Natural killer cell (primary cell): ENCODE measurements at places on chromosomes 7 and 10. TPM values are rescaled to one million over a fixed set of nuclear protein-coding genes. Genes with fewer than 3 reads are reported as not detected.
A peak's percentile ranks its signal among the peaks of the same experiment; 100 is the strongest.

- H3K36me3 ChIP-seq: no peaks in the 10 kb centered on the region
- no peaks in the 10 kb centered on the region for H3K4me1 ChIP-seq
- DNase-seq: no peak
- no peak overlapping the region for H3K4me3 ChIP-seq
Measured at GRCh38 chr10:31596765-31597164, 277.7 kb downstream of the ZEB1 start.

- no peak overlapping the region for H3K4me3 ChIP-seq
- no peak overlapping the region for H3K27ac ChIP-seq
- H3K4me1 ChIP-seq: no peaks in the 10 kb centered on the region
- no peak for DNase-seq
- no peaks in the 10 kb centered on the region for H3K27me3 ChIP-seq
Measured at GRCh38 chr7:107355616-107356015, 114.2 kb upstream of the GPR22 start.

- peaks cover 30% of the 10 kb centered on the region for H3K4me1 ChIP-seq
- H3K4me3 ChIP-seq: no peak overlapping the region
- DNase-seq: no peak
- no peaks in the 10 kb centered on the region for H3K36me3 ChIP-seq
- H3K27me3 ChIP-seq: no peaks in the 10 kb centered on the region
Measured at GRCh38 chr7:29342761-29343160, 148.2 kb downstream of the CHN2 start.

DNA sequence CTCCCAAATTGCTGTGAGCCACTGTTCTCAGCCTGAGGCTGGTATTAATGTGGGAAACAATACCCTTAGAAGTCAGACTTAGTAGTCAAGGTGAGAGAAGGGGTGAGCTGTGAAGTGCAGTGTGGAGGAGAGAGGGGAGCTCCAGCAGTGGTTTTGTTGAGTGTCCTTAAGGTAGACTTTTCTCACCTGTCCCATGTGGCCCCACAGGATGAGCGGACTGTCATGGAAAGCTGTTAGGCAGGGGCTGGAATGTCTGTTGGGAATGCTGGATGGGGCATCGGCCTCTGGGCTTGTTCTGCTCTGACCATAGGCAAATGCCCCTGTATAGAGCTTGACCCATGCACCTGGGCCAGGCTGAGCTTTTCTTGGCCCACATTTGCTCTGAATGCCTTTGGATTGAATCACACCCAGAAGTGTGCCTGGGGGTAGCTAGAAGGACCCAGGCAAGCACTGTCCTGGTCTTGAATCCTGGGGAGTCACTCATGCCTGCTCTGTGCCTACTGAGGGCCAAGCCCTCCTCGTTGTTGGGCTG is 36.3 kb upstream of the SH2D4B start:
- peaks cover 92% of the 10 kb centered on the region for H3K4me1 ChIP-seq
- peaks cover 14% of the 10 kb centered on the region for H3K36me3 ChIP-seq
- DNase-seq: peak; percentile 36
- H3K27me3 ChIP-seq: no peaks in the 10 kb centered on the region
- no peak overlapping the region for H3K4me3 ChIP-seq
- peak overlapping the region; percentile 77 for H3K27ac ChIP-seq

DNA sequence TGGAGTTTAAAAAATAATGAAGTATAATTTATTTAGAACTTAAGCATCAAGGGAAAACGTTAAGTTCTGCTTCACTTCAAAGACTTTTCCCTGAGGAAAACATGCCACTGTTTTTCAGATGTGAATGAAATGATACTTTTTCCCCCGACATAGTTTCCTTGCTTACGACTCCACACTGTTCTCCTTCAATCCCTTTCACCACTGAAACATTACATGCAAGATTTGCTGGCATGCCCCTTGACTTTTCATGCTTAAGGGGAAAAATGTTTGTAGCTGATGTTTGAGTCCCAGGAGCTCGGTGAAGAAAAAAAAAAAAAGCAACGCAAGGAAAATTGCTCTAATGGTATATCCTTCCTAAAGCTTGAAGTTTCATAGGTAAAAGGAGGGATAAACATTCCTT is 10.0 kb downstream of the GLI3 start:
- H3K27me3 ChIP-seq: peaks cover 21% of the 10 kb centered on the region
- no peak overlapping the region for H3K27ac ChIP-seq
- H3K4me1 ChIP-seq: peaks cover 10% of the 10 kb centered on the region
- no peak for DNase-seq
- no peak overlapping the region for H3K4me3 ChIP-seq
- no peaks in the 10 kb centered on the region for H3K36me3 ChIP-seq

DNA sequence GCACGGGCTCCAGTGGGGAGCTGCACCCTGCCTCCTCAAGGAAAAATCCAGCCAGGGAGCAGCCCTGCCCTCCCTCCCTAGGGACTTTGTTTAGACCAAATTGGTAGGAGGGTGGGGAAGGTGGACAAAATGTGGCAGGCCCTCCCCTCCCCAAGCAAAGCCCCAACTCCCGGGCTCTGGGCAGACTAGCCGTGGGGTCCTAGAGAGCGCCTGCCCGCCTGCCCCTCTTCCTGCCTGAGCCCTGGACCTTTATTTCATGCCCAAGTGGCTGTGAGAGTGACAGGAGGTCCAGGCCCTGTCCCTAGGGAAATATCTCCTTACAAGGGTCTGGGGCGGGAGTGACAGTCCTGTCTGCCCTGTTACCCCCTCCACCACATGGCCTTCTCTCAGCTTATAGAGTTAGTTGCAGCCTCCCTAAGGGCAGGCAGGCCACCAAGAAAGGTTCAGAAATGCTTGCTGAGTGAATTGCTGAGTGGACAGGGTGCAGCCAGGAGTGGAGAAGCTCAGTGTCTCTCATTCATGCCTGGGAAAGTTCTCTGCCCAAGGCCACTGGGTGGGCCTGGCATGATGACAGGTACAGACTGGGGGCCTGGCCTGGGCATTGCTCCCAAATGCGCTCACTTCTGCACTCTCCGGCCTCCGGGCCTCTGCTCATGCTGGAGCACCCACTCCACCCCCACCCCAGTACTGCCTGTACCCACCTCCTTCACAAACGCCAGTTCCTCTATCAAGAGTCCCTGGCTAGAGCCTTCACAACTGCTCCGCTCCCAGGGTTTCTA is 25.2 kb downstream of the DNAJB12 start:
- H3K4me1 ChIP-seq: peaks cover 85% of the 10 kb centered on the region
- peak overlapping the region; percentile 73 for H3K27ac ChIP-seq
- no peak overlapping the region for H3K4me3 ChIP-seq
- no peaks in the 10 kb centered on the region for H3K27me3 ChIP-seq
- no peaks in the 10 kb centered on the region for H3K36me3 ChIP-seq

DNA sequence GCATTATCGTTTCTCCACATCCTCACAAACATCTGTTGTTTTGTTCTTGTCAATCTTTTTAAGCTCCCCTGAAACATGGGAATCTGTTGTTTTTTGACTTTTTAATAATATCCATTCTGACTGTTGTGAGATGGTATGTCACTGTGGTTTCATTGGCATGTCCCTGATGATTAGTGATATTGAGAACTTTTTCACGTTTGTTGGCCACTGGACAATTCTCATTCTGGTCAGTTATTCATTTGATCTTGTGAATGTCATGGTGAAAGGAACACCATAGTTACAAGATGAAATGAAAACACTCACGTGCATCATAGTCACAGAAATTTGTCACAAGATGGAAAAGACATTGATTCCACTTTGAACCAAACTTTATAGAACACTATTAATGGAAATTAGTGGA is 20.5 kb upstream of the SGCE start:
- H3K27me3 ChIP-seq: no peaks in the 10 kb centered on the region
- no peak overlapping the region for H3K4me3 ChIP-seq
- H3K27ac ChIP-seq: no peak overlapping the region
- H3K4me1 ChIP-seq: no peaks in the 10 kb centered on the region

GRCh38 chr7:935164-935873 is 19.2 kb downstream of the ADAP1 start:
- no peak for DNase-seq
- H3K27ac ChIP-seq: no peak overlapping the region

DNA sequence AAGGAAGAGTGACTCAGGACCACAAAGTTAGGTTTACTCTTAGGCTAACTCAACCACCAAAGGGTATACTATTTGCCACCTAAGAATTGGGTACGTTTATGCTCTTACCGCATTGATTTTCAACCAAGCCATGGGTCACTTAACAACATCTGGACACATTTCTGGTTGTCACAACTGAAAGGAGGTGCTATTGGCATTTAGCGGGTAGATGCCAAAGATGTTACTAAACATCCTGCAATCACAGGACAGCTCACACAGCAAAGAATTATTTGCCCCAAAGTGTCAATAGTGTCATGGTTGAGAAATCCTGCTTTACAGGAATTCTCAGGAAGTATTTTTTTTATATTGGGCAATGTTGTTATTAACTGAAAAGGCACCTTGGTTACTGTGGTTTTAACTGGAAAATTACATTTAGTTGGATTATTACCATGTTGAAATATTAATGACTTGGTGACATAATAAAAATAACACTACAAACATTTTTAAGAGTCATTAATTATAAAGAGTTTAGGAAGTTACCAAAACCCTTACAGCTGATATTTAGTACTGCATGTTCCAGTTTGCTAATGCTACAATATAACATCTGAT is 185.0 kb upstream of the TMEM196 start:
- H3K27me3 ChIP-seq: no peaks in the 10 kb centered on the region
- H3K27ac ChIP-seq: no peak overlapping the region
- DNase-seq: no peak
- H3K4me1 ChIP-seq: no peaks in the 10 kb centered on the region

- no peak for DNase-seq
- no peak overlapping the region for H3K27ac ChIP-seq
- H3K4me1 ChIP-seq: no peaks in the 10 kb centered on the region
Measured at GRCh38 chr10:68871105-68871711, 29.9 kb upstream of the DDX50 start.

GRCh38 chr7:141513720-141514119 is 37.5 kb upstream of the AGK start:
- H3K36me3 ChIP-seq: no peaks in the 10 kb centered on the region
- DNase-seq: no peak
- H3K4me1 ChIP-seq: peaks cover 9% of the 10 kb centered on the region

GRCh38 chr7:94111009-94111408 is 106.9 kb upstream of the BET1 start:
- H3K4me1 ChIP-seq: no peaks in the 10 kb centered on the region
- no peak for DNase-seq
- H3K27ac ChIP-seq: no peak overlapping the region
- H3K36me3 ChIP-seq: no peaks in the 10 kb centered on the region
- peaks cover 2% of the 10 kb centered on the region for H3K27me3 ChIP-seq

DNA sequence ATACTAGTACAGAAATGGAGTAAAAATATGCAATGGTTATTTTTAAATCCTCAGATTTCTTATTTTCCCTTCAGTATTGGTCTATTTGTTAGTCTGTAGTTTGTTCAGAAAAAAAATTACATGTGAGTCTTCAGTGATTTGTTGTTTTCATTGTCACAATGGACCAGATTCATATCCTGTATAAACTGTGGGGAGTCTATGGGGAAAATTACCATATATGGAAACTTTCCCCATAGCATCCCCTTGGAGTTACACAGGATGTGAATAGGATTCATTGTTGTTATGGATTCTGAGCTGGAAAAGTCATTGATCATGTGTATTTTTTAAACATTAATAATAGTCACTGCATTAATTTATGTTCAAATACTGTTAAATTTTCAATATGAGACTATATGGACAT is 72.6 kb downstream of the ST7 start:
- H3K4me3 ChIP-seq: no peak overlapping the region
- no peaks in the 10 kb centered on the region for H3K27me3 ChIP-seq
- no peaks in the 10 kb centered on the region for H3K36me3 ChIP-seq
- H3K4me1 ChIP-seq: no peaks in the 10 kb centered on the region
- no peak for DNase-seq
- no peak overlapping the region for H3K27ac ChIP-seq

GRCh38 chr7:41872966-41873365 is 170.1 kb upstream of the INHBA start:
- no peak overlapping the region for H3K4me3 ChIP-seq
- peaks cover 4% of the 10 kb centered on the region for H3K4me1 ChIP-seq
- no peak overlapping the region for H3K27ac ChIP-seq

DNA sequence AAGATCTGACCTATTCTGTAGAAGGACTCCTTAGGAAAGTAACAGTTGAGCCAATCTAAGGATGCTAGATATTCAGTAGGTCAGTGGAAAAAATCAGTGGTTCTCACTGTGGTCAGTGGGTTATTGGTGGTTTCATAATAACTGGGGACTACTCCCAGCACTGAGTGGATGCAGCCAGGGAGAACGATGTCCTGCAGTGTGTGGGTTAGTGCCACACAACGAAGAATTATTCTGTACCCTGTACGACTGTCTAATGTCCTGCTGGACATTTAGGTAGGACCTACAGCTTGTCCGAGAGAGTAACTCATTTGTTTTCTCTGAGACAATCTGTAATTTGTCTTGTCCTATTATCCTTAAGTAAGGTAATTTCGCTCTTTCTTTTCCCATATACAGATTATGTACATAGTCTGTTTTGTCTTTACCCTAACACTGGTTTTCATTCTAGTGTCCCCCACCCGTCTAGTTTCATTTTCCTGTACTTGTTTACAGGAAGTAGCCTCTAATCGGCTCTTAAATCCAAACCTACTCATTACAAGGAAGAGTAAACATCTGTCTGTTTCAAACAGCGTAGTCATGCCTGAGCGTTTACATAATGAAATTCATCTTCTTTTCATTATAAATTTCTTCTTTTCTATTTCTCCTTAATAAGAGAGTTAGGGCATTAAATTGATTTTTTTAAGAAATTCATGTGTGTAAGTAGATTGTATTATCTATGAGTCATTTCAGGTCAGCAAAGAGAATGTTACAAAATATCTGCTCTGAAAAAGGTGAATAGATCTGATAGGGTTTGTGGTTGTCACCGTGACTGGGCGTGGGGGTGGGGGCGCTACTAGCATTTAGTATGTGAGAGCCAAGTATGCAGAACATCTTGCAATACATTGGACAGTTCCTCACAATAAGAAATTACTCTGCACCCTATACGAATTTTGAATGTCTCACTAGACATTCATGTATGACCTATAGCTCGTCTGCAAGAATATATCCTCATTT is 8.3 kb upstream of the ZC3HAV1L start:
- H3K27me3 ChIP-seq: no peaks in the 10 kb centered on the region
- no peak overlapping the region for H3K4me3 ChIP-seq
- H3K27ac ChIP-seq: peak overlapping the region; percentile 73
- DNase-seq: peak; percentile 77
- H3K36me3 ChIP-seq: peaks cover 36% of the 10 kb centered on the region
- peaks cover 17% of the 10 kb centered on the region for H3K4me1 ChIP-seq

DNA sequence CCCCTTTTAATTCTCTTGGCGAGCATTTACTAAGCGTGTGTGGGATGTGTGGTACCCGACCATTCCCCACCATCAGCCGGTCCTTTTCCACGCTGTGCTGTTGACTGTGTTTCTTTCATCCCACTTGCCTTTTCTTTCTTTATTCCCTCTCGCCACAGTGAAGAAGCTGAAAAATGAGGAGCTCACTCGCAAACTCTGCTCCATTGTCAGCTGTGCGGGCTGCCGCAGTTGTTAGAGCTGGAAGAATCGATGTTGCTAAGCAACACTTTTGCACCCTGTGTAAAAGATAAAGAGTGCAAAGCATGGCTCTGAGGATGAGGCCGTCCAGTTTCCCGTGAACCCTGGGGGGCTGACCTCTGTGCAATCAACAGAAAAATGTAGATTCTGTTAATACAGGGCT is 203.1 kb upstream of the NEBL start:
- H3K27ac ChIP-seq: no peak overlapping the region
- no peak overlapping the region for H3K4me3 ChIP-seq
- H3K36me3 ChIP-seq: no peaks in the 10 kb centered on the region
- no peaks in the 10 kb centered on the region for H3K27me3 ChIP-seq
- no peaks in the 10 kb centered on the region for H3K4me1 ChIP-seq
- DNase-seq: no peak

Gene CFTR
- total RNA-seq: not detected

Gene ATG9B
- total RNA-seq: 4.6 TPM

Gene CCDC7
- total RNA-seq: 39.0 TPM

Gene NPFFR1
- not detected for total RNA-seq

Gene ADRB1
- total RNA-seq: 2.9 TPM

Gene UPK3B
- total RNA-seq: 5.3 TPM

Gene ST8SIA6
- 12.2 TPM for total RNA-seq

Gene SORBS1
- total RNA-seq: 2.8 TPM
